SK-N-MC (cell line): ENCODE measurements at places on chromosomes 5 and 9.

GRCh38 chr5:149268928-149269557, 2.6 kb upstream of the AFAP1L1 start:
- DNase-seq: peak; percentile 26

DNA sequence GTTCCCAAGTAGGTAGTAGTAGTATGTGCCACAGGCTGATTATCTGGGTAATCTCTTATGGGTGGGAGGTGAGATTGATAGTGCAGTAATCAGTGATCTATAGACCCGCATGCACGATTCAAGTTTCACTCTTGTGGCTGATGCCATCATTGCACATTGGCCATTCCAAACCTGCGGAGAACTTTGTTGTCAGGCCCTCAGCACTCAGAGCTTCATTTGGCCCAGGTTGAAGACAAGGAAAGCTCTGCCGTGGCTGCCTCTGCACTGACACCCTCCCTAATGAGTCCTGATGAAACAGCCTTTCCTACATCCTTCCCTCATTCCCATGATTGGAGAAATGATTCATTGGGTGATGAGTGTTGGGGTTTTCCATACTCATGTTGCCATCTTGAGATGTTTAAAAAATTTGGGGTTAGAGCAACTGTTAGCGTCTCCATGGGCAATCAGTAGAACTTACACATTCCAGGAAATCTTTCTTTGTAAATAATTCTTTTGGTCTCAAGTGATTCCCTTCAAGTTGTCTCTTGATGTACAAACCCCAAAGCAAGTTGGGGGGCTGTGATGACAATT, 22.9 kb downstream of the PROP1 start:
- DNase-seq: no peak

GRCh38 chr5:177070536-177071191, 16.1 kb upstream of the FGFR4 start:
- DNase-seq: no peak

- DNase-seq: no peak
These were observed 364.4 kb downstream of the GADD45G start for GRCh38 chr9:89969156-89969675.

DNA sequence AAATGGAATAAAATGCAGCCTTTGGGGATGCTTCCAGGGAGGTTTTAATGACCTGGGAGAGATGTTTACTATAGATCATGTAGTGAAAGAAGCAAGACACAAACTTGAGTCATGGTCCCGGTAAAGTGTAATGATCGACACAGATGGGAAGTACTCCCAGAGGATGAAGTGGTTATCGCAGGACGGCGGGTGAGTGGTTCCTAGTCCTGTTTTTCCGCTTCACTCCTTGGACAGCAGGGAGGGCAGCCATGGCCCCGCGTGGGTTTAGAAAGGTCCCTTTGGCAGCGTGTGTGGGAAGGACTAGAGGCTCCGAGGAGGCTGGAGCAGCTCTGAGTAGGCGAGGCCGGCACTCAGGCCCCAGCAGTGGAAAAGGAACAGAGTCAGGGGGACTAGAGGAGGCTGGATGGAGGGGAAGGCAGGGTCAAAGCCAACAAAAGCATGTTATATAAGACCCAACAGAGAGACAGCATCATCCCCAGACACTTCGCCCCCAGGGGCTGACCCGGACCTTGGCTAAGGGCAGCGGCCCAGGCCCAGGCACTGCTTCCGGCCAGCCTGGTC, 49.2 kb upstream of the STXBP1 start:
- DNase-seq: no peak

DNA sequence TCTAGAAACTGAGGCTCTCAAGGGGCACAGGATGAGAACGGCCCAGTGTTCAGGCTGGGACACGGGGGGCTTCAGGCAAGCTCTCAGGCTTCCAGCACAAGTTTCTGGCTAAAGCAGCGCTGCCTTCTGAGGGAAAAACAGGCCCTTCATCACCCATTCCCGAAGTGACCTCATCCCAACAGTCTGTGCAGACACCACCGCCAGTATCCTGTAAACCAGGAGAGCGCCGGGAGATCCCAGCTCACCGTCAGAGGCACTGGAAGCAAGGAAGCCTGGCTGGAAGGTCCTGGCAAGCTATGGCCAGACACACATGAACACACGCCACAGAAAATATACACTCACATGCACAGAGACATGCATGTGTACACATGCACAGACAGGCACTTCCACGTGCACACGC, 8.8 kb downstream of the SLC12A7 start:
- DNase-seq: no peak

GRCh38 chr5:38347040-38347763, 88.8 kb downstream of the EGFLAM start:
- DNase-seq: no peak

- DNase-seq: no peak
These were observed 550.0 kb downstream of the PTPRD start for GRCh38 chr9:10062629-10063395.

DNA sequence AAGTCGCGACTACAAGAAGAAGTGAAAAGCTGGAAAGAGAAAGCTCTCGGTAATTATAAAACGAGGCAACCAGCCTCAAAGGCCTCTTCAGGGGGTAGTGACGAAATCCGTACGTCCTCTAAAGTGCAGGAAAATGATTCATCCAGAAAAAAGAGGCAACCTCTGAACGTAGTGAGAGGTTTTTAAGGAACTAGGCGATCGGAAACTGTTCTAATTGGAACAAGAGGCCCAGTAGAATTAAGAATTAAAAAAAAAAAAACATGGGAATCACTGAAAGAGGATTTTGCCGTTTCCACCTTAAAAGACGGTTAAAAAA, 1.0 kb downstream of the CSNK1A1 start:
- DNase-seq: no peak

- DNase-seq: no peak
These were observed 63.5 kb downstream of the MEF2C start for GRCh38 chr5:88819301-88819999.

GRCh38 chr9:93612052-93612795, 35.8 kb downstream of the PHF2 start:
- DNase-seq: no peak

- DNase-seq: no peak
These were observed 42.5 kb downstream of the SCAI start for GRCh38 chr9:125100822-125101221.

- no peak for DNase-seq
These were observed 23.4 kb downstream of the CDK20 start for GRCh38 chr9:87950765-87951488.

DNA sequence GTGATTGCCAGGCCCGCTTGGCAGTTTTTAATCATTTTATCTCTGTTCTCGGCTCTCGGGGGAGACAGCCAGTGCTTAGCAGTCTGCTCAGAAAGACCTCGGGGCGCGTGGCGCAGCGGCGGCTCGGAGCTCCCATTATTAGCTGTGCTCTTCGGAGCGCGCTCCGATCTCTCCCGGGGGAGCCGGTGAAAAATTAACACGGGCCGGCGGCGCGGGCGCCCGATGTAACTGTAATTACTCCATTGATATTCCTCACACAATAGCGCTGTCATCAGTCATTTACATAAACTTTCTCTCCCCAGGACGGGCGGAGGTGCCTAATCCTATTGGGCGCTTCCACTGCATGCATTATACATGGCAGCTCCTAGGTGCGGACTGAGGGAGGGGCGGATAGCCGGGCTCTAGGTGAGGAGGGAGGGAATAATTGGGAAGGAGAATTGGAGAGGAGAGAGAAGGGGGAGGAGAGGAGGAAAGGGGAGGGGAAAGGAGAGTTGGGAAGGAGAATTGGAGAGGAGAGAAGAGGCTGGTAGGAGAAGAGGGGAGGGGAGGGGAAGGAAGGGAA, 24.9 kb downstream of the LMX1B start:
- no peak for DNase-seq

DNA sequence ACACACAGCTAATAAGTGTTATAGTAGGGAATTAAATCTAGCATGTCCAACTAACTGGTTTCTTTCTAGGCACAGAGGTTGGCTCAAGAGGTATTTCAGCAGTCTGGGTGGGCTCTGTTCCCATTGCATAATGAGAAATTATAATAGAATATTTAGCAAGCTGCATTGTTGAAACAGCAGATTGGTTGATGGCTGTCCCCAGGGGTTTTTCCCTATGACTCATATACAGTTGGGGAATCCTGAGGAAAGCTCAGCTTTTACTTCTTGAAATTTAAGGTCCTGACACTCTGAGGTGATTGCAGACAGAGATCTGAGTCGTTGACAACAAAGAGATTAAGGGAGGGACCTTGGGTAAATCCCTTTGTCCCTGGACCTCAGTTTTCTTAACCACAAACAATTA, 38.3 kb upstream of the TNFSF8 start:
- DNase-seq: peak; percentile 51

- no peak for DNase-seq
These were observed 596 bp downstream of the IRF1 start for GRCh38 chr5:132489871-132490483.

DNA sequence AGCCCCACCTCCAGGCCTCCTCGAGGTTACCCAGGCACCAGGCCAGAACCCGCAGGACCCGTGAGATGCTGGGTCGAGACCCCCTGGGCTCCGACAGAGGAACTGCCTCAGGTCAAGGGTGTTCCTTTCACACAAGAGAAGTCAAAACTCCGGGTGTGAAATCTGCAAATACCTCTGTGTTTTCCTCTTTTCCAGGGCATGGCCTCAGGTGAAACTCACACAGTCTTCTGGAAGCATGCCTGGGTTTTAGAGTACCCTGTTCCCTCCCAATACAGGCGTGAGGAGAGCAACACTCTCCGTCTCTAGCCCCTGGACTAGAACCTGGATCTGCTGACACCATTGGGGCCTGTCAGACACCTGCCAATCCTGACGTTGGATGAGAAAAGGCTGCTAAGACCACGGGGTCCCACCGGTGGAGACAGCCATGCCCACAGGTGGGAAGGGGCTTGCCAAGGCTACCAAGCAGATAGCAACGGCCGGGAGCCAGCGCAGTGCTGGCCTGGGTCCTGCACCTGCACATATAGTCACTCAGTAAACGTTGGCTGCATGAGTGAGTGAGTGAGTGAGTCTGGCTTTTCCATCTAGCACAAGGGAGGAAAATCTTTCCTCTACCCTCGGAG, 182.0 kb upstream of the PPP1R26 start:
- DNase-seq: no peak

DNA sequence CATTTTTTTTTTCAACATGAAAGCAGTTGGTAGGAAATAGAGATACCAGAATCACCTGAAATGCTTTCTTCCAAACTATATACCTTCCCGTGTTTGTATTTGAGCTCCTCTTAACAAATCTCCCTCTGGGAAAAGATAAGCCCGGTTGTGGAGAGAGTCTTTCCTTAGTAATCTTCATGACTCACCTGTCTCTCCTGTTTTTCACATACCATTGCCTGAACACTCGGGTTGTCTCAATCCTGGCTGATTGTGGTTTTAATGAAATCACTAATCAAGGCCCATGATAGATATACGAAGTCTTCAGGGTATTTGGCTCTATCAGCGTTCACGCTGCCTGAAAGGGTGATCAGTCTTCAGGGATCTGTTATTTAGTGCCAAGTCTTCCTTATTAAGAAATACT, 136.7 kb downstream of the MAN2A1 start:
- no peak for DNase-seq

DNA sequence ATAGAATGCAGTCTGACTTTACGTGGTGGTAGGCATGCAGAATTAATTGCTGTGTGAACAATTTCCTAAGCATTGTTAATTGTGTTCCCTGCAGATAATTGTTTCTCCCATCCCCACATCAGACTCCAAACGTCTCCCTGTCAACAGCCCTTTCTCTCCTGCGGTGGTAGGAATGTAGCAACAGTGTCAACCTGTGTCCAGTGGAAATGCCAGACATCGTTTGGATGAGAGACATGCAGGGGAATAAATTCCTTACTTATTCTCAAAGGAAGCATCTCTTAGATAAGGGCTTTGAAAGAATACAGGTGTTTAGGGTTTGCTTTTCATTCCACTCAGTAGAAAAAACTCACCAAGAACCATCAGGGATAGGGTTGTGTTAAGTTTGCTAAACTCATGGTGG, 245.3 kb upstream of the WWC1 start:
- no peak for DNase-seq

DNA sequence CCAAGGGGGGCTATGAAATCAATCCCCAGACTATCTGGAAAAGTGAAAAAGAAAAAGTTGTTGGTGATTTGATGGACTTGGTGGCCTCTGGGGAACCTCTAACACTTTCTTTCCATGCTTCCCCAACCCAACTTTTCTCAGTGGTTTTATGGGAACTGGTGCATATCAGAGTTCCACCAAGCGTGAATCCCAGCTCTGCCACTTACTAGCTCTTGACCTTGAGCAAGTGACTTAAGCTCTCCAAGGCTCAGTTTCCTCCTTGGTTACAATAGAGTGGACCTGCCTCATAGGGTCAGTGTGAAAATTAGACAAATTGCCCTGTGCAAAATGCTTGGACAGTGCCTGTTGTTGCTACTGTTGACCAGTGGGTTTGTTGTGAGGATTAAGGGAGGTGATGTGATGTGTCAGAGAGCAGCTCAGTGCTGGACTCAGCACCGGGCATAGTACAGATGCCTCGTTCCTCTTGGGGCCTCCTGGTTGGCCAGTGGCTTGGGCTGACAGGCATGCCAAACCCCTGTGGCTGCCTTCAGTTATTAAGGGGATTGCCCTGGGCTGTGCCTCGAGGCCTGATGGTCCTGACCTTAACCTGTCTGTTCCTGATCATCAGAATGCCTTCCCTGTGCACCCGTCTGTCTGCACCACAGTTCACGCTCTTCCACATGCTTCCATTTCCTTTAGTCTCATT, 49.3 kb downstream of the COL15A1 start:
- no peak for DNase-seq

GRCh38 chr5:31470608-31471007, 61.3 kb downstream of the DROSHA start:
- DNase-seq: no peak

- no peak for DNase-seq
These were observed 131.3 kb downstream of the GLIS3 start for GRCh38 chr9:4168526-4168925.

GRCh38 chr5:31680528-31680927, 41.6 kb downstream of the PDZD2 start:
- DNase-seq: no peak

DNA sequence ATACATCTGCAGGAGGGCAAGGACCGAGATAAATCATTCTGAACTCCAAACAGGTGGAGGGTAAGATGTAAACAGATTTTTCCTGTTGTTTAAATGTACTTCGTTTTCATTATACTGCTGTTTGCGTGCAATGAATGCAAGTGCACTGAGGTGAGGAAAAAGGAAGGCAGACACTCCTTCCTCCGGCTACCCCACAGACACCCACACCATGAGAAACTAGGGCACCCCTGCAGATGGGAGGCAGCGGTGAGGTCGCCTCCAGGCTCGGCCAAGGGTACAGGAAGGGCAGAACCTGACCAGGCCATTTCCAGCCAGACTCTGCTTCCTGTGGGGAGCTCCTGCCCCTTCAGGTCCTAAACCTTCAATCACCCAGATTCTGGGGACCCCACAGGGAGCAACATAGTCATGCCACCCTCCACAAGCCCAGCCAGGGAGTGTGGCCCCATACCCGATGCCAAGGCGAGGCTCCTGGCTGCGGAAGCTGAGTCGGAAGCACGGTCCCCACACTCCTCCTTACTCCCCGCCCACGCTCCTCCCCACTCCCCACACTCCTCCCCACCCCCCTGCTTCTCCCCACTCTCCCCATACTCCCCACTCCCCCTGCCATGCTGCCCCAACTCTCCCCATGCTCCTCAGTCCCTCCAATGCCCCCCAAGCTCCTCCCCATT, 37.1 kb downstream of the VAV2 start:
- DNase-seq: no peak

GRCh38 chr5:120545007-120545406, 80.9 kb downstream of the PRR16 start:
- DNase-seq: no peak
